ENCODE measurements at places on chromosomes 1 and 21.

- DNase-seq: peak; percentile 17
Observed at GRCh38 chr1:168273575-168273974, 7.1 kb upstream of the TBX19 start.

DNA sequence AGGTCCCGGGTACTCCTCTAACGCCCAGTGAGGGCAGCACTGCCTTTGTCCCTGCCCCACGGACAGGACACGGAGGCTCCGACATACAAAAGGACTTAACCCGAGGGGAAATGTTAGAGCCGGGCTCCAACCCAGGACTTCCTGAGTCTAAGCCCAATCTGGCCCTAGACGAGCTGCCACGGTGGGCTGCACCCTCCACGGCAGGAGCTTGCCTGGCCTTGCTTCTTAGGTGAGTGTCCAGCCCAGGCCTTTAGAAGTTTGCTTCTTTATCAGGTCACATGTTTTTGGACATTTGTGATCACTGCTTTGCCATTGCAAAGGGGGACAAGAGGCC is 11.0 kb upstream of the TMEM200B start:
- DNase-seq: no peak

DNA sequence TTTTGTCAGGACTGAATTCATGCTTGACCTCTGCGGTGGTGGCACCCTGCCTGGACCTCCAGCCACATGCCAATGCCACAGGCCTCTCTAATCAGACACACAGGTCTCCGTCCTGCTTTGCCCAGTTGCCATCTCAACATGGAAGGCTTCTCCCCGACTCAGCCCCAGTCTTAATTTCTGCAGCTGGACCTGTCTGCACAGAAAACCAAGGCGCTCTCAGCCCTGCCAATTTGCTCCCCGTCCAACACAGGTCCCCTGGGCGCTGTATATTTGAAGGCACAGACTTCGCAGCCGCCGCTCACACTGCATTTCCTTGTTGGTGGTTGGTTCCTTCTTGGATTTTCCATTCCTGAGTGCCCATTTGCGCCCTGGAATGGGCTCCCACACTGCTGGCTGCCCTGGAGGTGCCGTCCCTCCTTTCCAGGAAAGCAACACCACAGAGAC is 28.0 kb upstream of the PLEKHG5 start:
- no peak for DNase-seq

GRCh38 chr1:55235722-55236121 is 20.6 kb upstream of the USP24 start:
- peak; percentile 74 for DNase-seq

GRCh38 chr1:56064705-56065104 is 514.7 kb downstream of the PLPP3 start:
- peak; percentile 85 for DNase-seq

Measured in fibroblast of skin of abdomen (primary cell).